ENCODE measurements at places on chromosomes 16 and 17.

GRCh38 chr16:8673611-8674412, 605 bp upstream of the ABAT start:
- no peak for DNase-seq

DNA sequence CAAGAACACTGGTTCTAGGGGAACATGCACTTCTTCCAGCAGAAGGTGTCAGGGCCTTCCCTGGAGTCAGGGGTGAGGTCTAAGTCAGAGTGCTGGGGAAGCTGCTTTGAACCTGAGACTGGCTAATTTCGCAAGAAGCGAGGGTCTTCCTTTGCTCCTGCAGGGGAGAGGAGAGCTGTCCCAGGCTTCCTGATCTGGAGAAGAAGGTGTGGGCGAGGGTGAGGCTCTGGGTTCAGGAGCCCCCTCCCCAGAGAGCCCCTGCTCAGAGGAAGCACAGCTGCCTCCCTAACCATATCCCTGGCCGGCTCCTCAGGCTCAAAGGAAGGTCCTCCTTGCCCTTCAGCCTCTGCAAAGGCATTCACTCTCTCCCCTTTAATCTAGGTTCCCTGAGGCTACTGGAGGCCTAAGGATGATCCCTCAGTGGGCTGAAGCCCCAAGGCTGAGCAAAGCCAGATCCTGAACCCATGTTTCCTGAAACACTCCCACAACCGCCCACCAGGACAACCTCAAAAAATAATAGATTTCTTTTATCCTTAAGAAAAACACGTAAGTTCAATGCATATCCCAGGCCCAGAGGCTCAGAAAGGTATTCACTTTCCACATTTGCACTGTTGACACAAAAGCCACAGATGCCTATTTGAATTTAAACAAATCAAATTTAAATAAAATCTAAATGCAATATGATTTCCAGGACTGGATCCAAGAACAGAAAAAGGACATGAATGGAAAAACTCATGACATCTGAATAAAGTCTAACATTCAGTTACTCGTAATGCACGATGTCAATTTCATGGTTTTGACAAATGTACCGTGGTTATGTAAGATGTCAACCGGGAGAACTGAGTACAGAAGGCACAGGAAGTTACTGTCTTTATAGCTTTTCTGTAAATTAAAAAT, 71.5 kb upstream of the RCVRN start:
- no peak for DNase-seq

- DNase-seq, result no peak
Measured at GRCh38 chr17:31404028-31404949, 12.8 kb downstream of the RAB11FIP4 start.

- no peak for DNase-seq
Measured at GRCh38 chr17:74547736-74548135, 1.8 kb upstream of the CD300C start.

DNA sequence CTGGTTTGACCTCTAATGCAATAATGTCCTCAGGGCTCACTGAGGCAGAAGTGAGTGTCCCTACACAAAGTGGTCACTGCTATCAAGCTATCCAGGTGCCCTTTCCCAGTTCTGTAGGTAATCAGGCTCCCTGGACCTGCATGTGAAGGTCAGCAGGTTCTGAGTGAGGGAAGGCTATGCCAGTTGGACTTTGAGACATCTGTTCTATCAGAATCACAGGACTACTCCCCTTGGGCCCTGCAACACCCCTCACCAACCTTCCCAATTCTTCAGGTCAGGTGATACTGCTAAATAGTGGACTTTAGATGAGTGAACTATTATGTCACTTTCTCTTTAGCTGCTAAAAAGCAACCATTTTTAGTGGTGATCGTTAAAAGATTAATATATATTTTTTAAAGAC, 37.6 kb downstream of the ZZEF1 start:
- no peak for DNase-seq

DNA sequence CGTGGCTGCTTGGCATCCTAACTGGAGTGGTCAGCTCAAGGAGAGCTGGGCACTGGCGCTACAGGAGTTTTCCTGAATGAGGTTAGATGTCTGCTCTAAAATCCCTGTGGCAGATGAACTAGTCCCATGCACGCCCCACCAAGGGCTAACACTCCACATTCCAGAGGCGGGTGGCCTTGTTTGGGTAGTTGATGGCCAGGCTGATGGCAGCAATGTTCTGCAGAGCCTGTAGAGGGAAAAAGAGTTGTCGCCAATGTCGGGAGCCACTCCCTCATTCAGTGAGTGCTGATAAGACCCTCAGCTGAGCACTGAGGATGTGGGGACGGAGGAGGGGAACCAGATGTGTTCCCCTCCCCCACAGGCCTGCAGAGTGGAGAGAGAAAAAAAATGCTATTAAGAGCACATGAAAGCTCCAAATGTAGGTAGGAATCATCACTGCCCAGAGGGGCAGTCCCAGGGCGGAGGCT, 42.5 kb upstream of the ATP2A3 start:
- DNase-seq, result no peak

- DNase-seq, result no peak
Measured at GRCh38 chr16:65863236-65863635, 503.3 kb upstream of the CDH5 start.

- DNase-seq, result no peak
Measured at GRCh38 chr17:79971651-79972050, 64.0 kb downstream of the TBC1D16 start.

GRCh38 chr17:82788206-82789001, 36.5 kb downstream of the TBCD start:
- no peak for DNase-seq

All from AG09309 (cell line).